ENCODE measurements at places on chromosomes 11 and 22.

- no peak for DNase-seq
Observed at GRCh38 chr11:46055371-46055770, 65.9 kb downstream of the PHF21A start.

GRCh38 chr11:117195258-117195657, 3.9 kb upstream of the TAGLN start:
- no peak for DNase-seq

GRCh38 chr11:71332447-71332846, 80.1 kb upstream of the SHANK2 start:
- DNase-seq, result no peak

GRCh38 chr11:26326793-26327400, 5.0 kb upstream of the ANO3 start:
- no peak for DNase-seq

DNA sequence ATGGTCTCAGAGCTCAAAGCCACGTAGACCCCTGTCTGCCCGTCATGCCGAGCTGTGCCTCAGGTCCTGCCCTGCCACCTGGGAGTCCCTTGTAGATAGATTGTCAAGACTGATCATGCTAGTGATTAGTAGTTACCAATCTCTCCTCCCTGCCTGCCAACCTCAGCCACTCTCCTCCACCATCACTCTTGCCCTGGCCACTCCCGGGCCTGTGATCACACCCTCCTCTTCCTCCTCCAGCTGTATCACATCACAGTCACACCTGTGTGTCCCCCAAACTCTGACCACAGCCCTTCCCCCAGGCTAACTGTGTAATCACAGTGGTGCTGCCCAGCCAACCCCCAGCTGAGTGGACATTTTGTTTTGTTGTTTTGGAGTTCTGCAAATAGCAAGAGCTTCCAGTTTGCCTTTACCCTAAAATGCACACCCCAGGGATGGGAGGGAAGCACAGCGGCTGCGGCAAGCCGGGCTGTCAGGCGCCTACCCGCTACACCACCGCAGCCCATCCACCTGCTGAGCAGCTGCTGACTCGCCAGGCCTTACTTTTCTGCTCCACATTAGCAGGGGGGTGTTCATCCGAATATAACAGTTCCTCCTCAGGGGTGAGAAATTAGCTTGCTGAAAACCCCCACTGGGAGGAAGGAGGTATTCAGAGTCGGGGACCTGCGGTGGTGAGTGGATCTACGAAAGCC, 45.8 kb downstream of the LRFN4 start:
- no peak for DNase-seq

DNA sequence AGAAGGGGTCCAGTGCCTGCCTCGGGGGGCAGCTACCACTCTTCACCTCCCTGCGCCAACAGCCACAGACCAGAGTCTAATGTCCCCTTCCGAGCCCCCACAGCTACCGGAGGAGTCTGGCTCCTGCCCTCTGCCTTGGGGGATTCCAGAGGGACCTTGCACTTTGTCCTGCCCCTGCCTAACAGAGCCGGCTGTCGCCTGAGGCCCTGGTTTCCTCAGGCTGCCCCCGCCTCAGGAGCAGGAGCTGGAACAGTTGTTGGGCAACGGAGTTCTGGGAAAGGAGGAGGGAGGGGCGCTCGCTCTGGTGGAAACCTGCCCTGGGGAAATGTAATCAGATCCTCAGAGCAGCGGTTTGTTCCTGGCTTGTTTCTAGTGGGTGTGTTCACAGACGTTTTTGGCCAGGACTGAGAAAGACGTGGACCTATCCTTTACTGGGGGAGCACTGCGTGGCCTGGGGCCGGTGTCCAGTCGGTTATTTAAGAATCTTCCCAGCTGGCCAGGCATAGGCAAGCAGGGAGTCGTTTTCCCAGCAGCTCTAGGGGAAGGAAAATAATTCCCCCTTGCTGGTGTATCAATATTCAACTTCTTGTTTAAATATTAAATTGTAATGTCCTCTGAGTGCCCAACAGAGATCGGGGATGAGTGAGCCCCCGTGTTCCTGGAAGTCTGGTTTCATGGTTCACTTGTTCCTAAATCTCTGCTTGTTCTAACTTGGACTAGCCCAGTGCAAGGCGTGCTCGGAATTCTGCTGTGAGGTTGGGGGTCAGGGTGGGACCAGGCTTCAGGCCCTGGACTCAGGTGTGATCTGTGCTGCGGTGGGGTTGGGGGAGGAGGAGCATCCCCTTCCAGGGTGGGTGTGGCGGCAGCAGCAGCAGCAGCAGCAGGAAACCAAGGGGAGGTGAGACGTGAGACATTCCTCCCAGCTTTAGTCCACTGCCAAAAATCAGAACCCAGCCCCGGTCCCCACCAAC, 32.1 kb downstream of the A4GALT start:
- no peak for DNase-seq

- no peak for DNase-seq
Observed at GRCh38 chr11:44136176-44136945, 40.9 kb downstream of the EXT2 start.

- no peak for DNase-seq
Observed at GRCh38 chr11:19027829-19028595, 32.5 kb downstream of the MRGPRX2 start.

DNA sequence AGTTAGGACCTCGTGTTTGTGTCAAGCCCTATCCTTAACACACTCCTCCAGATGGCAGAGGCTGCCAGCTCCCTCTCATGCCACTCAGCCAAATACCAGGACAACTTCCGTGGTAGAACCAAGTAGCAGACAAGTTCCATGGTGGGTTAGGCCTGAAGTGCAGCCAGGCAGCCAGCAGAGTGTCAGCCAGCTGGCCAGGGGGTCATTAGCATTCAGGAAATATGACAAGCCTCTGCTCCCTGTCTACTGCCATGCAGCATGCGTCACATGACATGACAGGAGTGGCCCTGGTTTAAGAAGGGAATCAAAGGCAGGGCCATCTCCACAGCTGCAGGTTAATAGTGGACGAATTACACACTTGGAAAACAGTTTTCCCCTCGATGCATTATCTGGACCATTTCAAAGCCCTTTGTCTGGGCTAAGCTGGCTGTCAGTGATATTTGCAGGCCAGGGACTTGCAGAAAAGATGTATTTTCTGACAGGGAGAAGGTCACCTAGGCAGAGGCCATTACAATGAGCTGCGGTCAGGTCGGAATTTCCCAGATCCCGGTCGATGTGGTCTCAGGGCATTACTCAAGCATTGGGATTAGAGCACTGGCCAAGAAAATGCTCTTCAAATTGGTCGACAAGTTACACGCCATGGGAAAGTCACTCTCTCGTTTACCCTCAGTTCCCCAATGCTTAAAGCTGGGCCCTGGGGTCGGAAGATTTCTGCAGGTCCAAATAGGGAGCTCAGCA, 461.7 kb upstream of the CADM1 start:
- no peak for DNase-seq

DNA sequence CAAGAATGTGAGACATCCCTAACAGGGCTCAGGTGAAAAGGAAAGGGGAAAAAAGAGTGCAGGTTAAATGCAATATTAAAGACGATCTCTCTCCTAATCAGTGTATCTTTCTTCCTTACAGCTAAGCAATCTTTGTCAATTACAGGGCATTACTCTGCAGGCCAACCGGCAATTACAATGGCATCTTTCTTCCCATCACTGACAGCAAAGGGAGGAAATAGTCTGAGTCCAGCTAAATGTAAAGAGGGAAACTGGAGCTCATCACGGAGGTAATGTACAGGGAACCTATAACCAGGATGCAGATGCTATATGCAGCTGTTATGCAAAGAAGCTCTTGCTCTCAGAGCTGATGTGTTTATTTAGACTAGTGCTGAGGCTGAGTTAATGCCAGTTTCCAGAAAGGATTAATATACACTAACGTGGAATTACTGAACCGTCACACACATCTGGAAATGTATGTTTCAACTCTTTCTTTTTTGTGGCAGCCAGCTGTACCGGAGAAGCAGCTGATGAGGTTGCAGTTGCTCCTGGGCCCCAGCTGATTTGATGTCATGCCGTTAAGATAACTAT, 121.6 kb downstream of the KIRREL3 start:
- DNase-seq, result no peak

DNA sequence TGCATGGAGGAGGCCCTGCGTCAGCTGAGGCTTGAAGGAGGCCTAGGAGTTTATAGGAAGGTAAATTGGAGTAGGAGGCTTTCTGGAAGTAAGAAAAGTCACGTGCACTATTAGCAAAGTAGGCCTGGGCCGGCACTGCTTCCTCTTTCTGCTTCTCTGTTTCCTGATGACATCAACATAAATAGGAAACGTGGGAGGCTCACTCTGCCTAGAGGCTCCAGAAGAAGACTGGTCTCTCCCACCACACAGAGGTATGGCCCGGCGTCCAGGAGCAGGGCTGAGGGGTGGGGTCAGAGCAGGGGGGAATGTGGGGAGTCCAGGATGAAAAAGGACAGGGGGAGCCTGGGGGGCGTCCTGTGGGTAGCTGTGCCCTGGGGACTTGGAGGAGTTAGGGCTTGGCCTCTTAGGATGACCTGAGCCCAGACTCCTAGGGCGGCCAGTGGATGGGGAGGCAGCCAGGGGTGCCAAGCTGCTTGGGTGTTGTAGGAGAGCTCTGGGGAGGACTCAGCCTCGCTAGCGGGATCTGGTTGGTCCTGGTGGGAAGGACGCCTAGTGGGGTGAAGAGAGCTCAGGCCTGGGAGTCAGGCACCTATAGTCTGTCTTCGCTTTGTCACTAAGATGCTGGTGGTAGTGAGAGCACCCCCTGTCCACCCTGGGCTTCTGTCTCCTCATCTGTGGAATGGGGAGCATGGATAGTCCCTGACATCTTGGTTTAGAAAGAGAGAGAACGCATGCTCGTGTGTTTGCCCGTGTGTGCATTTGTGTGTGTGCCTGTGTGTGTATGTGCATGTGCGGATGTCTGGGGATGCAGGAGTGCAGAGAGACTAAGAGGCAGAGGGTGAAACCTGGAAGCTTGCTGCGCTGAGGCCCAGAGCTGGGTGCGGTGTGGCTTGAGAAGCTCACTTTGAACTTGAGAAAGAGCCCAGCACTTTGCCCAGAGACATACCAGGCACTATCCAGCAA, at the start of gene CSF2RB:
CSF2RB (plus strand) TSS at position 202 of the 963 bp plus-strand sequence. CDS start 8,580 bp downstream, outside the sequence.
- peak; percentile 47 for DNase-seq

DNA sequence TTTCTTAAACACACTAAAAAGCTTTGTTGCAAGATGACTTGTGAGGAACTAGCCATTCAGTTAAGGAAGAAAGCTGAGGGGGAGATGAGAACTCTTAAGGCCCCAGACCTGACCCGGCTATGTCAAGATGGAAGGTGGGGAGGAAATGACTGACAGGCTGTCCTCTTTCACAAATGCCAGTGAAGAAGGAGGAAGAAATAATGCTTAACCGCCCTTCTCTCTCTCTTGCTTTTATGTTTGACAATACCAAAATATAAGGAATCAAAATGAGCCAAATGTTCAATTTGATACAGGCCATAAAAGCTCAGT, 87.4 kb downstream of the AMBRA1 start:
- no peak for DNase-seq

- no peak for DNase-seq
Observed at GRCh38 chr22:48044487-48045060, 1282.1 kb downstream of the TBC1D22A start.

- DNase-seq, result no peak
Observed at GRCh38 chr11:100978939-100979338, 150.7 kb downstream of the PGR start.

GRCh38 chr11:114563077-114563476, 3.4 kb upstream of the NXPE1 start:
- no peak for DNase-seq

GRCh38 chr11:12707500-12707880, 33.3 kb downstream of the TEAD1 start:
- no peak for DNase-seq

GRCh38 chr11:88327061-88327460, 10.5 kb downstream of the CTSC start:
- DNase-seq, result no peak

GRCh38 chr11:15539645-15540044, 424.9 kb downstream of the INSC start:
- DNase-seq, result no peak

DNA sequence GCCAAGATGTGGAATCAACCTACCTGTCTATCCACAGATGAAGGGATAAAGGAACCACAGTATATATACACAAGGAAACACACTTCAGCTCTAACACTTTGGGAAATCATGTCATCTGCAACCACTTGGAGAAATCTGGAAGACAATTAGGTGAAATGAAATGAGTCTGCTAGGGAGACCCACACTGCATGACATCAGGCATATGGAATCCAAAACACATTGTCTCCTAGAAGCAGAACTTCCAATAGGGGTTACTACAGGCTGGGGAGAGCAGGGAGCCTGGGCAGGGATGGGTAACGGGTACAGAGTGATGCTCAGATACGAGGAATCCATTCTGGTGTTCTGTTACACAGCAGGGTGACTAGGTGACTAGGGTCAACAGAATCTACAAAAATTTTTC, 18.3 kb downstream of the RGL4 start:
- no peak for DNase-seq

DNA sequence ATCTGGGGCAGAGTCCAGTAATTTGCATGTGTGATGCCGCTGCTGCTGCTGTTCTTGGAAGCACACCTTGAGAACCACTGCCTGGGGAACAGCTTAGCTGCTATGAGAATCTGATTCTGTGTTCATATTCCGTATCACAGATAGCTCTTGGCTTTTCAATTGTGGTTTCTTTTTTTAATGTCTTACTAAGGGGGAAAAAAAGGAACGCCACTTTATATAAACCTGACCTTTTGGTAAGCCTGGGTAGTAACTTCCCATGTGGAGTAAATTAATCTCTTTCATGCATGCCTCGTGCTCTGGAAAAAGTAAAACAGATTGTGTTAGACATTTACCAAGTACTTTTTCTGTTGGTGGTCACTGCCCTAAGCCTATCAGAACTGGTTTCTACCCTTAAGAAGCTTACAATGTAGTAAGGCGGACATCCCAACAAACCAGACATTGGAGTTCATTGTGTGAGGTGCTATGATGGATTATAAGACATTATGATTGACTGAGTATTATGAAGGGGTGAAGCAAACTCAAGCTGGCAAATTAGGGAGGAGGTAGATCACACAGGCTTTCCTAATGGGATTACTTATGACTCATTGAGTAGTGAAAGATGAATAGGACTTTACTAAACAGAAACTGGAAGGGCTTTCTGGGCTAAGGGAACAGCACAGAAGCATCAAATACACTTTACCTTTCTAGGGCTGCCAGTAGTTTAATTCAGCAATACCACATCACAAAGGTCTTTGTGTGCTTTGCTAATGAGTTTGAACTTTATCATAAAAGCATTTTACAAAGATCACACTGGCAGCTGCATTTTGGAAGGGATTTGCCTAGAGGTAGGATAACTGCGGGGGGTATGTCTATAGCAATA, 64.7 kb downstream of the MAML2 start:
- no peak for DNase-seq

DNA sequence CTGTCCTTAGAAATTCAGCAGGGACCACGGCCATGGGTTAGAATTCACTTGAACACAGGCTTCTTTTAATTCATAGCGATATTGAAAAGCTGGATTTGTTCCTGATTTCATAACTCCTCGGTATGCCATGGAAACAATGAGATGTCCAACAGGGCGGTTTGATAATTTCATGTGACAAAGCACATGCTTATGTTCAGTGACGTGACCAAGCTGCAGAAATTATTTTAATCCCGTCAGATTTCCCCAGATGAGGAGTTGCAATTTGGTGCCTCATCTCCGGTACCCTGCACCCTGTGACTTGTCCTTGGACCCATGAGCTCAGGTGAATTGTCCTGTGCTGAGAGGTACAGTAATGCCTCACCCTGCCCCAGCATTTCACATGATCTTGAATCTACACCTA, 81.7 kb downstream of the C11orf91 start:
- DNase-seq, result no peak

- no peak for DNase-seq
Observed at GRCh38 chr11:65871811-65872548, 620 bp downstream of the EFEMP2 start.
